ENCODE measurements at places on chromosomes 13 and 19.

DNA sequence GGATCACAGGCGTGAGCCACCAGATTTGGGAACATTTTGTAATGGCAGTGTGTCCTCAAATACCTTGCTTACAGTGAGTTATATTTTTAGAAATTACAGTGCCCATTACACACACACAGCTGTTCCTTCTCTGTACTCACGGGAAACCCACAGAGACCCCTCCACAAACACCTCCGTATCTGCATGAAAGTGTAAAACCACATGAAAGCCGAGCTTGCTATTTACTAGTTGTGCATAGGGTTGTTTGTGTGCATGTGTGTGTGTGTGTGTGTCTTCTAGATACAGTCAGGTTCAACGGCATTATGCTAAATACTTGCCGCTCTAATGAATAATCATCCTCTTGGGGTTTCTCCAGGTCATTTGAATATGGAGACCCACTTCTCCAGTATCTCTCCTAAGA, 22.3 kb upstream of the LILRA2 start:
- DNase-seq, result no peak

DNA sequence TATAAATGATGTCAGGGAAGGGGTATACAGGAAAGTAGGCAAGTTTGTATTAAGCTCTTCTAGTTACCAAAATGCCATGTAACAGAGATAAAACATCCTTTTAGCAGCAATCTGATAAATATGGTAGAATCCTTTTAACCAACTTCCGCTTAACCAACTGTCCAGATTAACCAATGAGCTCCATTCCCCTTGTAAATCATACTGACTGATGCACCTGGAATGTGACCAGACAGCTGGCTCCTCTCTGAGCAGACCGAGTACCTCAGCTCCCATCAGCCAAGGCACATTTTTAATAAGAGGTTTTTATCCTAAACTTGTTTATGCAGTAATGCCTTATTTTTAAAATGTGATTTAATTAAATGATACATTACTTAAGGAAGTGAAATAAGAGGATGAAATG, 66.4 kb downstream of the KLF12 start:
- no peak for DNase-seq

GRCh38 chr19:35860436-35860817, 3.7 kb downstream of the KIRREL2 start:
- no peak for DNase-seq

DNA sequence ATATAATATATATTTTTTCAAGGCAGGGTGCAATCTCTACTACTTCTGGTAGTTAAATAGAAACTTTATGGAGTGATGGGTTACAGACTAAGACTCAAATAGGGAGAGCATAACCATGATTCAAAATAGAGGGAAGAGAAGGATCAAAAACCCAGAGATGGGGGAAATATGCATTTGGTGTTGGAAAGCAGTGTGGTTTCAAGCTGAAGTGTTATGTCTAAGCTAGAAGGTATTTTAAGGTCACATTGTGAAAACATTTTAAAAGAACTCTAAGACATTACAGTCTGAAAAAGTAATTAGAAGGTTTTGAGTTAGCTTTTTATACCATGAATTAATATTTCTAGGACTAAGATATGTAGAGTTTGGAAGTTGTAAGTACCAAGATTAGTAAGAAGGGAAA, 2741.4 kb downstream of the PCDH9 start:
- no peak for DNase-seq

GRCh38 chr19:343451-343931, 1.1 kb downstream of the MIER2 start:
- no peak for DNase-seq

DNA sequence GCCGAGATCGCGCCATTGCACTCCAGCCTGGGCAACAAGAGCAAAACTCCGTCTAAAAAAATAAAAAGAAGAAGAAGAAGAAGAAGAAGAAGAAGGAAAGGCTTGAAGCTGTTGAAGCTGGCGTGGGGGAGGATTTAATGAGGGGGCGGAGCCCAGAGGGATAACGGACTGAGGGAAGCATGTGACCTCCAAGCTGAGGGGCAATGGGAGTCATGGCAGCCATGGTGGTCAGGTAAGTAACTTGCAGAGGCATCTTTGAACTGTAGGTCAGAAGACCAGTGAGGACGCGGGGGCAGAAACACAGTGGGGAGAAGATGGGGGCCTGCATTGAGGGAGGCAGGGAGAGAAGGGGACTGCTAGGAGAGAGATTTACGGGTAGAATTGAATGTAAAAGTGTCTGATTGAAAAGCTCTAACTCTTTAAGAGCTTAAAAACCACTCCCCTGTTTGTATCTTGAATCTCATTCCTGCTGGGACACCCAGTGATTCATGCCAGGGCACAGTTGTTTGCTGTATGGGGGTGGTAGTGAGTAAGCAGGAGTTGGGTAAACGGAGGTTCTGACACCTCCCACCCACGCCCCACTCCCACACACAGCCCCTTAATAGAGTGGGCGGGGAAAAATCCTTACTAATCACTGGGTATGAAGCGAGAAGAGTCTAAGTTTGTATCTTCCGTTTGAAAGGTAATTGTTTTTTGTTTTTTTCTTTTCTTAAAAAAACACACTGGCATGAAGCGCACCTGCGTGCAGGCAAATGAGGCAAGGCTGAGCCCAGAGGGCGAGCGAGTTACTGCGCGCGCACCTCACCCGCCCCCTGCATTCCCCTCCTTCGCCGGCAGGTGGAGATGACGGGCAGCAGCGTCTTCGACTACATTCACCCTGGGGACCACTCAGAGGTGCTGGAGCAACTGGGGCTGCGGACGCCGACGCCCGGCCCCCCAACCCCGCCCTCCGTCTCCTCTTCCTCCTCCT, 13.0 kb downstream of the TMEM160 start:
- DNase-seq, result peak; percentile 97

DNA sequence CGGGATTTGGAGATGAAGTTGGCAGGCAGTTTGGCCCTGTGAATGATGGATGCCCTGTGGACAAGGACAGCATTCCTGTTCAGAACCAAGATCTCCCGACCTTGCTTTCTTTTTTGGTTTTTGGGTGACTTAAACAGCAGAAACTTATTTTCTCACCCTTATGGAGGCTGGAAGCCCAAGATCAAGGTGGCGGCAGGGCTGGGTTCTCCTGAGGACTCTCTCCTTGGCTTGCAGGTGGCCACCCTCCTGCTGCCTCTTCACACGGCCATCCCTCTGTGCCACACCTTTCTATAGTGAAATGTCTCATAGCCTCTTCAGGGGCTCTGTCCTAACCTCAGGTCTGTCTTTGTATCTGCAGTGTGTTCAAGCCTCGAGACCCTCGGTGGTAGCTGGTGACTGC, 14.0 kb downstream of the ZNF333 start:
- DNase-seq, result no peak

GRCh38 chr13:94996445-94996844, 284.1 kb upstream of the SOX21 start:
- no peak for DNase-seq

GRCh38 chr19:1857648-1858326, 5.6 kb downstream of the KLF16 start:
- DNase-seq, result no peak

- no peak for DNase-seq
Measured at GRCh38 chr19:44865196-44865767, 19.2 kb downstream of the NECTIN2 start.

DNA sequence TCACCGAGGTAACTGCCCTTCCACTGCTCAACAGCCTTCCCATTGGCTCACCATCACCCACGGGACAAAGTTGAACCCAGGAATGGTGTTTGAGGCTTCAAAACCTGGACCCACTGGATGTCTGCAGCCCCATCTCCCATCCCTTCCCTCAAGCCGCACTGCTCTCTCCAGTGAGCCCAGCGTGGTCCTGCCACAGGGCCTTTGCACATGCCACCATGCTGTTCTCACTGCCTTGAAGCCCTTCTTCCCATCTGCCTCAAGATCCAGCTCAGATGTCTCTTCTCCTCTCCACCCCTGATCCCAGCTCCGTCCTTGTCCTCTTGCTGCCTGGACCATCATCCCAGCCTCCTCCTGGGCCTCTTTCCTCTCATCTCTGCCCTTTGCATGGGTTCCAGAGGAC, 4.0 kb downstream of the SHISA7 start:
- DNase-seq, result no peak

DNA sequence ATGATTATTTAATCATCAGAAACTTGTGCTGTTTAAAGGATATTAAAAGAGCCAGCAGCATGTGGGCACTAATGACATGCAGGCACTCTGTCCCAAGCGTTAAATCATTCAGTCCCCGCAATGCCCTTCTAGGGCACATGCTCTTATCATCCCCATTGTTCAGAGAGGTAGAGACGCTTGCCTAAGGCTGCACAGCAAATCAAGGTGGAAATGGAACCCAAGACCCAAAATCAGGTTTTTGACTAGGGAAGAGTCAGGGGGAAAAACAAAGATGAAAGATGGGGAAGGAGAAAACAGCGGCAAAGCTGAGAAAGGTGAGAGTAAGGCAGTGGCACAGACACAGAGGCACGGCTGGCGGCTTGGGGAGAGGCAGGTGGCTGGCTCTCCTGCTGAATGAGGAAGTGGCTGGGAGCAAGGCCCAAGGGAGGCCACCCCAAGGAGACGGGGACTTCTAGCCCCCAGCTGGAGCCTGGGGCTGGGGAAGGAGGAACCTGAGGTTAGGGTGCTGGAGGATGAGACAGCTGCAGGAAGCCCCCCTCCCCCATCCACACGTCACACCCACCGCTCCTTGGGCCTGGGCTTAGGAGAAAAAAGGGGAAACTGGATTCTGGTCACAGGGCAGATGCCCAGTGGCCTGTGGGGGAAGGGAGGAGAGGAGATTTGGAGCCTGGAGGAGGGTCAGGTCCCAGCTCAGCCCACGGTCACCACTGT, 1.0 kb upstream of the TYROBP start:
- no peak for DNase-seq

DNA sequence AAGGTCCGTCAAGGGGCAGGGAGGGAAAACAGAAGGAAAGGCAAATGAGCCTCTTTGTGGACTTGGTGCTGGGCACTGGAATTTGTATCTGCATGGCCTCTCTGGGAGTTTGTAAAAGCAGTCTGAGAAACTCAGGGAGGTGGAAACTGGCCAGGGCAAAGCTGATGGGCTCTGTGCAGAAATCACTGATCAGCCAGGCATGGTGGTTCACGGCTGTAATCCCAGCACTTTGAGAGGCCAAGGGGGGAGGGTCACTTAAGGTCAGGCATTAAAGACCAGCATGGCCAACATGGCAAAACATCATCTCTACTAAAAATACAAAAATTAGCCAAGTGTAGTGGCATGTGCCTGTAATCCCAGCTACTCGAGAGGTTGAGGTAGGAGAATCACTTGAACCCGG, 369.9 kb upstream of the ZNF507 start:
- no peak for DNase-seq

DNA sequence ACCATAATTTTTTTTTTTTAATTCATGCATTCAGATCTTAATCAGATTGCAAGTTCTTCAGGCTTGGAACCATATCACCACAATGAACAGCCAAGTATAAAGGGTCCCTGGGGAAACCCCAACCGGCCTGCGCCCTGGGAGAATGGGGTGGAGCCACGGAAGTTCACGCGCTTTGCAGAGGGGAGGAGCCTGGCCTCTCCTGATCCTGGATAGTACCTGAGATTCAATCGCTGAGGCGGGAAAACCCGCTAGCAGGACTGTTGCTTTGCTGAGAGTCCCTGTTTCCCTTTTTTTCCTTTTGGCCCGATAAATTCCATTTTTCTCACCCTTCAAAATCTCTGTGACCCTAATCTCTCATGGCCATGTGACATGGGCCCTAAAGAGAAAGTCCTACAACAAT, 385.1 kb downstream of the IRS2 start:
- DNase-seq, result no peak

GRCh38 chr13:106484537-106485193, 50.8 kb downstream of the EFNB2 start:
- DNase-seq, result no peak

- DNase-seq, result no peak
Measured at GRCh38 chr13:36395280-36395679, 37.0 kb upstream of the CCNA1 start.

- DNase-seq, result no peak
Measured at GRCh38 chr19:4969772-4970531, 1.0 kb downstream of the KDM4B start.

DNA sequence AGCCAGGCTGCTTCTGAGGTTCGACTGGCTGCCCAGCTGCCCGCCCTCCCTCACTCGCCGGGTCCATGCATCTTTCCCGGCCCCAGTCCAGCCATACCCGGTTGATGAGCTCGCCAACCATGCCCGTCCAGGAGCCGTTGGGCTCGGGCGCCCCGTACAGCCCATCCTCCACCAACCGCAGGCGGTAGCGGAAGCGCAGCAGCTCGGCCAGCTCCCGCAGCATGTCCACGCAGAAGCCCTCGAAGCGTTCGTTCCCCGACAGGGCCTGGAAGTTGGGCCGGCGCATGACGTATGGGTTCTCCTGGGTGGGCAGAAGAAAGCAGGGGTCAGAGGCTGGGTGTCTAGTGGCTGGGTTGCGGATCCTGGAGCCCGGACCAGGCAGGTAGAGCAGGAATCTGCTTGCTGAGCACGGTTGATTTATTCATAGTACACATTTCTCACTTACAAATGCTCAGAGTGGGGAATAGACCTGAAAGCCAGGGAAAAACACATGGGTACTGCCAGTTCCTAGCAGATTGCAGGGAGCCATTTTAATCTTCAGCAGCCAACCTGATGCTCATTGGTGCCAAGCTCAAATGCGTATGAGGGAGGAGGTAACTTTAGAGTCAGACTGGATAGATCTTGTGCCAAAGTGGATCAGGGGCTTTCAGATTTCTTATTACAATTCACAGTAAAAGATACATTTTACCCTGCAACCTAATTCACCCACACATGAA, 27.4 kb downstream of the GRIK5 start:
- no peak for DNase-seq

DNA sequence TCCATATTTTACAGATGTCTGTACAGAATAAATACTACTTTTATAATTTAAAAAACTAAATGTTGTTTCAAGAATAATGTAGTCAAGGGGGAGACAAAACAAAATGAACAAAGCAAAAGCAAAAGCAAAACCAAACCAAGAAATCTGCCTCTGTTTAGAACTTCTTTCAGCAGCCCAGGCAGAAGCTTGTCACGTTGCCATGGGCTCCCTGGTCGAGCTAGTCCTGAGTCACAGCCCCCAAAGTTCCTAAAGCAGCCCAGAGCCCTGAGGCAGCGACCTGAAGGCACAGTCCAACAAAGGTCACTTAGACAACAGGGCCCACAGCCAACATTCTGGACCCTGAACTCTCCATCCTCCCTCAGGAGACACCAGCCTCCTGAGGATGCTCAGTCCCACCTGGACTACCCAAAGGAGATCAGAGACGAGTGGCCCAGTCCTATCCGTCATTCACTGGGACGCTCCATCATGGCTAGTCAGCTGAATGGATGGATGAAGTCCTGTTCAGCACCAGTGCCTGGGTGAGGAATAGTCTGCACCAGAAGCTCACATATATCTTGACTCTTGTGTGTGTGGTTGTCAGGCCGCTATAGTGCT, 41.7 kb downstream of the SIAH3 start:
- DNase-seq, result no peak

DNA sequence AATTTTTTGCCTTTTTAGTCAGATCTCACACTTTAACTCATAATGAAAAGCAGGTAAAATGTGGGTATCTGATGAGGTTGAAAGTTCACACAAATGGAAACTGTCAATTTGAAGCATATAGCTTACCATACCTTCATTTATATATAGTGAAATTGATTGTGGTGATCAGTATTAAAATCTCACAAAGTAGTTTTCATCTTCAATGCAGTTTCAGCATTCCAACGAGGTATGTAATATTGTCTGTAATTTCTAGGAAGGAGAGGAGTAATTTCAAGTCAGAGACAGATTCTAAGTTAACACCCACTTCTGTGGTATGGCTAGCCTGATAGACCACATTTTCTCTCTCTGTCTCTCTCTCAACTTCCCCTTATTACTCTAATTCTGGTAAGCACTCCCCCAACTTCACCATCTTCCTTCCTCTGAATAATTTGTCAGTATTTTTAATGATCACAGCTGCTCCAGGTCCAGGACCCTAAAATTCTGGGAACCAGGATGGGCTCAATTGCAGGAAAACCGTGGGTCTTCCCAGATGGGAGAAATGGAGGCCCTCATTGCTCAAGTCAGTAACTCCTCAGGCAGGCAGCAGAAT, 455.7 kb downstream of the FGF9 start:
- DNase-seq, result no peak

Data from stimulated activated CD4-positive, alpha-beta T cell treated with anti-CD3 and anti-CD28 coated beads, Interleukin-4, amount 100 ng/mL, for 4 hours (primary cell).